ENCODE measurements at places on chromosomes 1 and 21.

GRCh38 chr1:243996223-243996622 lies 54.9 kb upstream of the ZBTB18 start:
- no peak for DNase-seq

DNA sequence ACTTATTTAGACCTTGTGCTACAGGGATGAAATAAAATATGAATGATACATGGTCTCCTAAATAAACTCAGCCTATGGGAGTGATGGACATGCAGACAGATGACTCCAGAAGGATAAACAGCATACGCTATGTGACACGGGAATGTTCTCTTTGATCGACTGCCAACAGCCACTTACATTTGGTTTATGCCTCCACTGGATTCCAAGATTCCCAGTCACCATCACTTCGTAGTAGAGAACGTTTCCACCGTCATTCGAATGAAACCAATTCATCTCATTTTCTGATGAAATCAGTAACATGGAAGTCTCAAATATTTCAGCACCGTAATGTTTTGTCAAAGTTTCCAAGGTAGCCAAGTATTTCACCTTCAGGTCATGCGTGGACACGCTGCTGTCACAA lies 99.7 kb downstream of the JAK1 start:
- DNase-seq, result no peak

GRCh38 chr1:167635941-167636340 lies 5.9 kb downstream of the RCSD1 start:
- DNase-seq, result no peak

DNA sequence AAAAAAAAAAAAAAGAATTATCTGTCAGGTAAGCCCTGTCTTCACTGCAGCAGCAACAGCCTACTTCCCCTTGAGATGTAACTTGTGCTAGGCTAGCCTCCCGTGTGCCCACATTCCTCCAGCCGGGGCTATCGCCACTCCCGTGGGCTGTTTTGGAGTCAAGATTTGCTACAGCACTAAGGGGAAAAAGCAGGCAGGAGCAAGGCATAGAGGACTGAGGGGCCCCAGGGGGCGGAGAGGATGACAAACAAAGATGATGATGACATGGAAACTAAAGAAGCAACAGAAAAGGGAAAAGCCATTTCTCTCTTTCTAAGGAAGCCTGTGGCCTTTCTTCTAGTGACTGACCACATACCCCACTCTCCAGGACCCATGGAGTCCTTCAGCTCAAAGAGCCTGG lies 1.9 kb downstream of the TNFAIP8L2 start:
- DNase-seq, result no peak

DNA sequence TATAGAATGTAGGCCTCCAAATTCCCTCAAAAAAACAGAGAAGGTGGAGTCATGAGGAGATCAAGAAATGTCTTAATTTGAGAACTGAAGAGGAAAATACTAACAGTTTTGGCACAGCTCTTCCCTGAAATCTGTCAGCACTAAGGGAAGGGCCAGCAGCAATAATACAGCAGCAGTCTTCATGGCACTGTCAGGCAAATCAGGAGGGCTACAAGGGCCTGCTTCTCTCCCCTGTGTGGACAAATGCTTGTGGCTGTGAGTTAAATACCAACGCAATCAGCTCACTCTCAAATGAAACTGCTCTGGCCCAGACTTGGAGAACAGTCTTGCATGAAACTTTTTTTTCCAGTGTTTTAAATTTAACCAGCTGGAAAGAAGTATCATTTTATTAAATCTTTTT lies 20.5 kb upstream of the CNN3 start:
- DNase-seq, result no peak

DNA sequence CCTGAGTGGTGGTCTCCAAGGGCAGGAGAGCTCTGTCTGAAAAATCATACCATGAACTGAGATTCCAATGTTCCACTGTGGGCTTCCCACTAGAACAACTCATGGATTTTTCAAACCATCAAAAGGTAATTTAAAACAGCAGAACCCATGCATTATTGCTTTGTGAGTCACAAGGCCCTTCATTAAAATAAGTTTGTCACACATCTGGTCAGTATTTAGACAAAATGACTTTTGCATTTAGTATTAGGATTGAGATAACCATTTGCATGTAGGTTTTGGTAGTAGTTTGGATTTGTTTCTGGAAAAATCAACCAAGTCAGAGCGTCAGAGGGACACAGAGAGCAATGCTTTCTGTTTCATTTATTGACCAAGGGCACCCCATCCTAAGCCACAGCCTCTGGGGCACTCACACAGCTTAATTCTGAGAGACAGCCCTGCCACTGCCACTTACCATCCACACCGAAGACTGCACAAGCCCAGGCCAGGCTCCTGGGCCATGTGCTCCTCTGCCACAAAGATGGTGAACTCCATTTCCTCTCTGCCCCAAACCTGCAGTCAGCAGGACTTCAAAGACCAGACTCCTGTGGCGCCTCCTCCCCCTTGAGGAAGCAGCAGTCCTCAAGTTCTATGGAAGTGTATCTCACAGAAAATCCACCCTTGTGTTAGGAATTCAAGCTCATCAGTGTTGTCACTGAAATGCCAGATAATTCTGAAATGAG lies 132.6 kb upstream of the DUSP10 start:
- DNase-seq, result no peak

- no peak for DNase-seq
Observed at GRCh38 chr1:165383067-165383466, 26.6 kb upstream of the LMX1A start.

All from cortex of kidney (tissue), 1 donor.